Stimulated activated CD8-positive, alpha-beta memory T cell treated with anti-CD3 and anti-CD28 coated beads, Interleukin-7, amount 100 ng/mL, for 24 hours (primary cell): ENCODE measurements at places on chromosomes 16 and 17.

DNA sequence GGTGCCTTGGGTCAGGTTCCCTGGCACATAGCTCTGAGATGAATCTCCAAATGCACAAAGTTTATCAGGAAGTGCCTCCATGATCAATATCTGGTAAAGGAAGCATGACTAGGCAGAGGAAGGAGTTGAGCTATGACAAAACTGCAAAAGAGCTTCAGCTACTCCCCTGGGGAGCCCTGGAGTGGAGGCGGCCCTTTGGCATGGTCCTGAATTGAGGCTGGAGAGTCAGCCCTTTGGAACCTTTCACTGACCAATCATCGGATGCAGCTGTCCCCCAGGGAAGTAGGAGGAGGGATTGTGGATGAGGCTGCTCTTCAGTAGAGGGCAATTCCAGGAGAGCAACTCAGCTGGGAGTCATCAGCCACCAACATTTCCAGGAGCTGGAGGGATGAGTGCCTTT lies 46.1 kb upstream of the NLRP1 start:
- DNase-seq: no peak

- DNase-seq: no peak
Observed at GRCh38 chr17:75812096-75813013, 27.7 kb downstream of the UNK start.

GRCh38 chr16:1794221-1794871 lies 841 bp upstream of the IGFALS start:
- no peak for DNase-seq

DNA sequence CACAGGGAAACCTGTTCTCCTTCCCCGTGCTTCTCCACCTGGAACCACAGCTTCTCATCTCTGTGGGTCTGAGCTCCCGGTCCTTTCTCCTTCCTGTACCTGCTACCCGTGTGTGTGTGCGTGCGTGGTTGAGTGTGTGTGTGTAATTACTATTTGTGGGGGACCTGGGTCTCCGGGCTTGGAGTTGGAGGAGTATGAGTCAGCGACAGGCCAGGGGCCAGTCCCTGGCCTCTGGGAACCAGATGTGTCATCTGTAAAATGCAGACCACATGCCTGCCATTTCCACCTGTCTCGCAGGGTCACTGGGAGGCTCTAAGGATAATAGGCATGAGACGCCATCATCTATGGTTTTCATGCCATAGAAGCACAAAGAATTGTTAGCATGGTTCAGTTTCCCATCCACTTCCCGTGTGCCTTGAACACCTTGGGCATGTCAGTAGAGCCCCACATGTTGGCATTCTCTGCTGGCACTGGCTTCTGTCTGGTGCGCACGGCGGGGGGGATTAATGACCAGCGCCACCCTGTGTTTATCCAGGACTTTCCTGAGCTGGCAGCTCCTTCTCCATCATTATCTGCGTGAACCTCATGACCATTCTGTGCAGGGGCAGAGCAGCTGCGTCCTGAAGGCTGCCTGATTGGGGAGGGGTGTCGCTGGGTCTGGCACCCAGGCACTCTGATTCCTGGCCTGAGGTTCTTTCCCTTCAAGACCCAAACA lies 1.5 kb downstream of the ZNF205 start:
- DNase-seq: no peak

GRCh38 chr16:55386534-55387296 lies 62.7 kb downstream of the IRX6 start:
- no peak for DNase-seq
